ENCODE measurements at places on chromosomes 2 and 18.

- DNase-seq = no peak
These were observed 21.1 kb upstream of the NOSTRIN start for GRCh38 chr2:168781191-168781817.

DNA sequence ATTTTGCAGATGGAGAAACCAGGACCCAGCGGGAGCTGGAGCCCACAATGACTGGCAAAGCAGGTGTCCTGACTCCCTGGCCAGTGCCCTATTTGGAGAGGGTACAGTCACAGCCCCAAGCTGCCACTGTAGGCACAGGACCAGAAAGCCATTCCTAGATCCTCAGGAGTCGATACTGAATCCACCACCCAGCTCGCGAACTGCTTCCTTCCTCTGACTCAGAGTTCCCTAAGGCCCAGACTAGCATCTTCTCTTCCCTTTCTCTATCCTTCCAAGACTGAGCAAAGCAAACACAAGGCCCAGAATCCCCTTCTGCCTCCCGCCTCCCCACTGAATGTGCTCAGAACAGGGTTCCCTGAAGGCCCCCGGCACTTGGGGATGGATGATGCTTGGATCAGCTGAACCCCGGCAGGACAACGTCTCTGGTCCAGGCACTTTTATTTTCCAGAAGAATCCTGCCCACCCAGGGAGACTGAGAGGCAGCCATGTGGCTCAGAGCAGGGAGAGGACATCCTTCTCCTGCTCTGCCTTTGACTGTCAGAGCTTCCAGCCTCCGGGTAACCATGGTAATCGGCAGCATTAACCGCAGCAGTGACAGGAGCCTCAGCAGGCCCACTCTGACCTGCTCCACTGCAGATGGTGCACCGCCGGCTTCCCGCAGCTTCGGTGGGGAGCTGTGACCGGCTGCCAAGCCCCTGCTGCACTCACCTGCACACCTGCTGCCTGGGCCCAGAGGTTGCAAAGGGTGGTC lies 34.8 kb upstream of the KLHL29 start:
- DNase-seq = no peak

GRCh38 chr2:128610496-128610895 lies 291.8 kb upstream of the HS6ST1 start:
- no peak for DNase-seq

- DNase-seq = no peak
These were observed 414.3 kb downstream of the ZNF804A start for GRCh38 chr2:185012643-185013042.

GRCh38 chr2:166614029-166614428 lies 120.0 kb upstream of the SCN7A start:
- DNase-seq = no peak

DNA sequence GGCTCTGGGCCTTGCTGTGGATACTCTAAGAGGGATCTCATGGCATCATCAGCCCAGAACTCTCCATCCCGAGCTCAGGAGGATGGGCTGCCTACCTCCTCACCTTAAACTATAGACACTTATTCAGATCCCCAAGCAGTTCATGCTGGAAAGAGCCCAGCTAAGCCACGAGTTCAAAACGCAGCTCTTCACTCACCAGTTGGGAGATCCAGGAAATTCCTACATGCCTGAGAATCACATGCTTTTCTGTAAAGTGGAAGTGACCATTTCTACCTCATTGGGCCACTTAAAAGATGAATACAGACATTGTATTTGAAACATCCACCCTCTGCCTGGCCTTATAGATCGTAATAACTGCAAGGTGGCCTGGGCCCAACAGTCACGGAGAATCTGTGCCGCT lies 6.6 kb downstream of the ATOH8 start:
- no peak for DNase-seq

DNA sequence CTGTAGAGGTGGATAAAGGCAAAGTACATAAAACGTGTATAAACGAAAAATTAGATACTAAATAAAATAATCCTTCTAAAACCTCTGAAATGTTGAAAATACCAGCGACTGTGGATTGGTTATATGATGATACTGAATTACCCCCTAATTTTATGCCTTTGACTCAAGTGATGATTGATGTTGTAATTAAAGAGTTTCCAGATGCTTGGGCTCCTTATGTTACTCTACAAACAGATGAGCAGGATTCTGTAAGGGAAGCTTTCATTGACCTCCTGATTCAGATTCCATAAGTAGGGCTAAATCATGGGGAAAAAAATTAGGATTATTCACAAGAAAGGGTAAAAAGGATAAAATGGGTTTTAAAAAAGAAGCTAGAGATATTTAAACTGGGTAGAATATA lies 418.2 kb upstream of the SLC39A10 start:
- DNase-seq = no peak

DNA sequence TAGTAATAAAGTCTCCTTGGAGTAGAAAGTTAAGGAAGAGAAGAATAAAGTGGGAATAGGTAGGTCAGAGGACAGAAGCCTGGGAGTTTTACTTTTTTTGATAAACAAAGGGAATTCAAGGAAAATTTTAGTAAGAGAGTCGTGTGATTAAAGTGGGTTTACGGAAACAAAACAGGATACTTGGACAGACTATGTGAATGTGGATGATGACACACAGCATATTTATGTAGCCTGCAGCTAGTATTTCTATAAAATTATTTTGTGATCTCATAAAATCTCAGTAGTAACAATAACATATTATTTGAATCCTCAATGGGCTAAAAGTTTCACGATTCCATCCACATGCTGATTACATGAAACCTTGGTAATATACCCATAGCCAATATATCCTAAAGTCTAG lies 450.7 kb upstream of the PIK3C3 start:
- no peak for DNase-seq

DNA sequence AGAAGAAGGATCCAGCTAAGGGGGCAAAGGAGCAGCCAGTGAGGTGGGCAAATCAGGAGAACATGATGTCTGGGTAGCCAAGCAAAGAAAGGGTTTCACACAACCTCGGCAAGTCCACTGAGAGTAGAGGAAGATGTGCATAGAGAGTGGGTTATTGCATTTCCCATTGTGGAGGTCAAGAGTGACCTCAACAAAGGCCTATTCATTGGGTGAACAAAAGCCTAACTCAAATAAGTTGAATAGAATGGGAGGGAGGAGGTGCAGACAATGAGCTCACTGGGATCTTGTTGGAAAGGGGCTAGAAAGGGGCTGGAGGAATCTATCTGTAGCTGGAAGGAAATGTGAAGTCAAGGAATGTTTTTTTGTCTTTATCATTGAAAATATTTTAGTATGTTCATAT lies 14.0 kb upstream of the PDCL3 start:
- DNase-seq = no peak

GRCh38 chr18:11839556-11839955 lies 11.7 kb upstream of the CHMP1B start:
- no peak for DNase-seq

DNA sequence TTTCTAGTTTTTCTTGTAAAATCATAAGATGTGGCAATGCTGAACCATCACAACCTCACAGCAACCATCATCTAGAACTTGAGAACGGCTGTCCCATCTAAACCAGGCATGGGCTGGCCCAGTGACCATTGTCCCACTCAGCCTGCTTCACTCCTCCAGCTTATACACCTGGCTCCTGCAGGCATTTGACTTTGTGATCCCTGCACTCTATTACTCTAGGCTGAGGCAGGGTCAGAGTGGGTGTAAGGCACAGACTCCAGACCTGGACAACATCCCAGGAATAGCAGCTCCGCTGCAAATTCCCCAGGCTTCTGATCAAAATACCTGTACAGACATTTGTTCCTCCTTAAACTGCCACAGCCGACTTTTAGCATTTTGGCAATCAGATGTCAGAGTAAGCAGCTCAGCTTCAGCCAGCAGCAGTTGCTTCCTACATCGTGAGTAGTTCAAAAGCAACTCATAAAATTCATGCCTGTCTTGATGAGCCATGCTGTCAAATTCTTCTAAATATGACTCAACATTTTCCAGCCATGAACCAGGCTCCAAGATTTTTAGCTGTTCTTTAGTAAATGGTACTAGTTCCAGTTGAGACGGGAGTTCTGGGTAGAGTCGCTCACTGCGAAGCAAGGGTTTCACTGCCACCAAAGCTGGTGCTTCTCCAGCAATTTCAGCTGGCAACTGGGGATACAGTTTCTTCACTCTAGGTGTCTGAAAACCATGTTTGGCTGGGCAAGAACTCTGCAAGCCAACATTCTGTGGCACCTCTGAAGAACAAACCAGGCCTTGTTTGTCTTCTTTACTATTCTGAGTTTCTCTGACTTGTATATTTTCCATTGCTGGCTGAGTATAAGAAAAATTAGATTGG lies 12.8 kb downstream of the EPG5 start:
- no peak for DNase-seq

DNA sequence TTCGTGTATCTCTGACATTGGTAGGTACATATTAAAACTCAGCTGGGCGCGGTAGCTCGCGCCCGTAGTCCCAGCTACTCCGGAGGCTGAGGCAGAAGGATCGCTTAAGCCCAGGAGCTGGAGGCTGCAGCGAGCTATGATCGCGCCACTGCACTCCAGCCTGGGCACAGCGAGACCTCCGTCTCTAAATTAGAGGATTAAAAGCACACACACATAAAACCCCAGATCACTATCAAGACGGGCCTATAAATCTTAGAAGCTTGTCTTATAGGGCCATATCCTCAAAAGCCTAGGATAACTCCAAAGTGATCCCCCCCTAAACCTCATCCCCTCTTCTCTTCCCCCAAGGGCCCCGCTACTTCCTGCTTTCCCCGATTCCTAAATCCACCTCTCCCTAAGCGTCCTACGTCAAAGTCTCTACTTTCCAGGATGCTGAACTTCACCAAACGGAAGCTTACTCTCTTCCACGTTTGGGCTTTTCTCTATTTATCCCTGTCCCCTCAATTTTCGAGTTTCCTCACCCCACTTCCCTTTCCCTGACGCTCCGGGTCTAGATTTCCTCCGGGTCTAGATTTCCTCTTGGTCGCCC lies 707 bp downstream of the KRCC1 start:
- no peak for DNase-seq

- DNase-seq = no peak
These were observed 237.6 kb downstream of the TDRD15 start for GRCh38 chr2:21361384-21361783.

GRCh38 chr18:79779700-79780190 lies 18.0 kb upstream of the KCNG2 start:
- DNase-seq = no peak

GRCh38 chr2:129849559-129850160 lies 129.8 kb upstream of the RAB6C start:
- DNase-seq = no peak

- DNase-seq = no peak
These were observed 64.1 kb upstream of the CNGA3 start for GRCh38 chr2:98282109-98282508.
